ENCODE measurements at places on chromosomes 3 and 15.
A peak's percentile ranks its signal among the peaks of the same experiment; 100 is the strongest.

DNA sequence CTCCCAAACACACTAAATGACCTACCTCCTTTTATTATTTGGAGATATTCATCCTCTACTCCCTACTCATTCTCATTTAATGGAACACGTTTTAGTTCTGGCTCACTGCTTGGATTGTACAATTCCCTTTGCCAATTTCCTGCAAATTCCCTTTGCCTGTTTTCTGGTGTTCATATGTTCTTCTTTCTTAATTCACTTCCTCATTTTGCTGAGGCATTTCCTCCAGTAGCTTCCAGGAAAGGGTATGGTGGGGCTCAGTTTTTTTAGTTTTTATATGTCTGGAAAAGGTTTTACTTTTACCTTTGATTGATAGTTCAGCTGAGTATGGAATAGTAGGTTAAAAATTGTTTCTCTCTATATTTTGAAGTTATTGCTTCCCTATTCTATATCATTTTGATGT, 143.6 kb upstream of the GOLIM4 start:
- no peak for DNase-seq

GRCh38 chr3:71072287-71072686, 511.2 kb downstream of the FOXP1 start:
- DNase-seq, result no peak

DNA sequence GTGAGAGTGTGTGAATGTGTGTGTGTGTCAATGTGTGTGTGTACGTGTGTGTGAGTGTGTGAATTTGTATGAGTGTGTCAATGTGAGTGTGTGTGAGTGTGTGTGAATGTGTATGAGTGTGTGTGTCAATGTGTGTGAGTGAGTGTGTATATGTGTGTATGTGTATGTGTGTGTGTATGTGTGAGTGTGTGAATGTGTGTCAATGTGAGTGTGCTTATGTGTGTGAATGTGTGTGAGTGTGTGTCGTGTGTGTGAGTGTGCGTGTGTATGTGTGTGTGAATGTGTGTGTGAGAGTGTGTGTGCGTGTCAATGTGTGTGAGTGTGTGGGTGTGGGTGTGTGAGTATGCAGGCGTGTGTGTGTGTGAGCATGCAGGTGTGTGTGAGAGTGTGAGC, 93.5 kb upstream of the ALDH1A3 start:
- no peak for DNase-seq

DNA sequence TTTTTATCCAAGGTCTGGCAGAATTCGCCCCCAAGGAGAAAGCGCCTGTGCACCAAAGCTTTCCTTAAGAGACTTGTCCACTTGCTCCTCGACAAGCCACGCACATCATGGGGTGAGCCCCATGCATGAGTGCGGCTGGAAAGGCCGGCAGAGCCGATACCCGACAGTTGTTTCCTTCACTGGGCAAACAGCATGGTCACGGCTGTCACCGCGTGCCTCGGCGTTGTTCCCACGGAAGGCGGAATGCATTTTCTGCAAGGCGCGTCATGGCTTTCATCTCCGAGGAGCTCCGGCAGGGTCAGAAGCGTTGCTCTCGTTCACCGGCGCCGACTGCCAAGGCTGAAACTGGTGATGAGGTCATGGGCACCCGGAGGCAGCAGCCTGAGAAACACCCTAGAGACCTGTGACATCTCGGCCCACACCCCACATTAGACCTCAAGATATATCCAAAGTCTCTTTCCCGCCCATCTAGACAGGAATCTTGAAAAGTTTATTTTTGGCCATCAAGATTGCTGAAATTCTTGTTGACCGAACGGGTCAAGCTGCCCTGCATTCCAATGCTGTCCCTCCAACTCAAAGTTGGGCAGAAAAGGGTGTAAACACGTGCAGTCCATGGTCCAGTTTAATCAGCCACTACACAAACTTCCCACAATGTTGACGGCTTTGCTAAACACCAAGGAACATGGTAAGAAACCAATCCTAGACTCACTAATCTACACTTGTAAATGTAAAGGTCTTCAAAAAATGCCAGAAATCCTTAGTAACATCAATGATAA, 604 bp upstream of the TJP1 start:
- DNase-seq, result peak; percentile 24

DNA sequence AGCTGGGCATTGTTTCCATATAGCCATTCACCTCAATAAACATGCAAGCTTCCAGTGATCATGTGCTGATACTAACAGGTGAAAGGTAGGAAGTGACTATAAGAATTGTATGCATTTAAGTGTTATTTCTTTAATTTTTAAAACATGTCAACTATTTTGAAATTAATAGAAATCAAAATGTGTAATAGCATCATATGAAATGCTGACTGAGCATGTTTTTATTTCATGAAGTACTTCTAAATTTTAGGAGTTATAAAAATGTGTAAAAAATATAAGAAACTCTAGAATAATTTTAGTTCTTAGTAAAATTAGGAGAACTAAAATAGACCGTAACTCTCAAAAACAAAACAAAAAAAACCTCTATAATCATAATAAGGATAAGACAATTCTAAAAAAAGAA, 229.3 kb upstream of the ARPP21 start:
- DNase-seq, result no peak

GRCh38 chr3:192434186-192434585, 293.2 kb downstream of the FGF12 start:
- no peak for DNase-seq

DNA sequence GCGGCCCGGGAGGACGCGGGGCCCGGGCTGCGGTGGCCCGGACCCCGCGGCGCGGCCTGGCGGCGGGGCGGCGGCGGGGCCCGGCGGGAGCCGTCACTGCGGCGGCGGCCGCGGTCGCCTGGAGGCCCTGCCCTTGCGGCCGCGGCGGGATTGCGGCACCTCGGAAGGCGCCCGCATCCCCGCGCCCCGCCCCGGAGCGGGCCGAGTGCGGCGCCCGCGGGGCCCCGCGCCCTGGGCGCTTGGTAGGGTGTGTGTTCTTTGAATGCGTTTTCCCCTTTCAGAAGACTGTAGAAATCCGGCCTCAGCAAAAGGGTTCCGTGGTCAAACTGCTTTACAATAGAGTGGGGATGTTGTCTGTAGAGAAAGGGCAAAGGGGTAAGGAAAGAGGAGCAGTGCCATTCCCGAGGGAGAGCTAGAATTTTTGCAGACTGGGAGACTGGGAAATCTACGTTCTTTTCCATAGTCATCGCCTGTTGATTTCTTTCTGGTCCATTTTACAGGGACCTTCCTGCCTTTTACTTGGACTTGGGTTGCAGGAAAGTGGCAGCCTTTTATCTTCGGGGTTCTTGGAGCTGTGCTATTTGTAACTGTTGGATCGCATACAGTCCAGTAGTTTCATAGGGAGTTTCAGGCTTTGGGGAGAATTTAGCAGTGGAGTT, 630 bp downstream of the SNRK start:
- DNase-seq, result no peak

GRCh38 chr3:190288836-190289235, 33.4 kb downstream of the CLDN1 start:
- DNase-seq, result no peak

GRCh38 chr15:29945943-29946596, 123.8 kb upstream of the TJP1 start:
- no peak for DNase-seq

DNA sequence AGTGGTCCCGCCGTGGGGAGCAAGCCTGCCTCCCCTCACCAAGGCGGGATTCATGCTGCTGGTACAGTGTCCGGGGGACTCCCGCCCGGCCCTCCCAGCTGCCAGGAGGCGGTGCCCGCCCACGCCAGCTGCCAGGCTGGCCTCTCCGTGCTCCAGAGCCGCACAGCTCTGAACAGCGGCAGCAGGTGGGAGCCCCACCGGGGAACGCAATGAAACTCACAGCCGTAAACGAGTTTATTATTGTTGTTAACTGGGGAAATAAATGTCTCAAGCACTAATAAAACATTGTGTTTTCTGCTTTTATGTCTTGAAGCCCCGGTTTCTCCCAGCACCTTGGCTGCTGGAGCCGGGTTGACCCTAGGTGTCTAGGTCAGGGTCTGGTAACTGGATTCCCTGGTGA, 317.7 kb upstream of the TLE3 start:
- DNase-seq, result no peak

- DNase-seq, result no peak
Measured at GRCh38 chr3:73096169-73096568, 34.7 kb downstream of the EBLN2 start.

DNA sequence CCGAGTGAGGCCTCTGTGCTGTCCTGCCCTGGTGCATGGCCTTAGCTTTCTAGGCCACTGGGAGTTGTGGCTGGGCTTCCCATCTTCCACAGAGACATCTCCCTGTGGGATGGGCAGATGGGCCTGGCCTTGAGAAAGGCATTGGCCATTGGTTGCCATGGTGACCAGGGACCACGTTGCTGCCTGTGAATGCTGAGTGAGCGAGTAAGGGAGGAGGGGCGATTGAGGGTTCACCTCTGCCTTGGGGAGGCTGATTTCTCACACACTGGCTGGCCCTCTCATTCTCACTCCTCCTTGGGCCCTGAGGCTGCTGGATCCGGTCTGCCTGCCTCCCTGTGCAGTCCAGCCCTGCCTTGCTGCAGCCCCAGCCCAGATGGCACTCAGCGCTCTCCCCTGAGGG, 26.4 kb upstream of the DOCK3 start:
- DNase-seq, result no peak

DNA sequence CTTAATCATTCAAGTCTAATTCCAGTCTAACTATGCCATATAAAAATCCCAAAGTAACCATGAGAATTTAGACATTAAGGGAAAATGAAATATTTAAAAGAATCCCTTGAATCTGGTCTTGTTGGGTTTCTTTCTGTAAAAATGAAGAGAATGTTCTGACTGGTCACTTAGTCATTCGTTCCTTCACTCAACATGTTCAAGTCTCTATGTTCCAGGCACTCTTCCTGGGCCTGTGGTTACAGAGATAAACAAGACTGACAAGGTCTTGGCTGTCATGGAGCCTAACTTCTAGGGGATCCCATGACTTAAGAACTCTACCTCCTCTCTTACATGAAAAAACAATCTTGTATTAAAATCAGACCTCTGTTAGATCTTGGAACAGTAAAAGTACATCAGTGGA, 638.6 kb upstream of the TBL1XR1 start:
- no peak for DNase-seq

- DNase-seq, result no peak
Measured at GRCh38 chr3:63351159-63352007, 73.3 kb downstream of the SYNPR start.

DNA sequence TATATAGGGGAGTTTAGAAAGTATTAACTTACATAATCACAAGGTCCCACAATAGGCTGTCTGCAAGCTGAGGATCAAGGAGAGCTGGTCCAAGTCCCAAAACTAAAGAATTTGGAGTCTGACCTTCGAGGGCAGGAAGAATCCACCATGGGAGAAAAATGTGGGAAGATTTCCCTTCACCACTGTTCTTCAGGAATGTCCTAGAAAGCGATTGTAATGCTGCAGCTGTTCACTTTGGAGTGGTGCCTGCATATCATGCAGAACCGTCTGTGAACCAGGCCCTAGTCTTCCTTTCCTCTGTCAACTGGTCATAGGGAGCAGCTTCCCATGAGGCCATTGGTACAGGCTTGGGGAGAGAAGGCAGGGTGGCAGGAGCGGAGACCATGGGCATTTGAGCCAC, 497.9 kb upstream of the ARPP21 start:
- DNase-seq, result no peak

GRCh38 chr3:15330031-15330596, 2.3 kb downstream of the SH3BP5 start:
- no peak for DNase-seq

- no peak for DNase-seq
Measured at GRCh38 chr3:174387736-174388135, 471.4 kb upstream of the NAALADL2 start.

DNA sequence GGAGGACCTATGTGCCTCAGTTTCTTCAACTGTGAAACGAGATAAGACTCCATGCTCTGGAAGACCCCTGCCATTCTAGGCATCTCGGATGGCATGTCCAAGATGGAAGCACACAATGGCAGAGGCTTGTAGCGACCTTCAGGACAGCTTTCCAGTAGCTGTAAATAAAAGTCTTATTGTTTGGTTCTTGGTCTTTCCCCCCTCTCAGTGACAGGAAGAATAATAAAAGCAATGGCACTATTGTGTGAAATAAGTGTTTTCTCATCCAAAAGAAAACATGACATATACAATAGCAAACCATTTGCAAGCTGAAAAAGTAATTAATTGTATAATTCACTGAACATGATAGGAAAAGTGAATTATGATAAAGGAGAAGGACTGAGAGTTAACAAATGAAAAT, 32.5 kb upstream of the CD47 start:
- no peak for DNase-seq

GRCh38 chr3:172376881-172377280, 71.4 kb downstream of the GHSR start:
- no peak for DNase-seq

DNA sequence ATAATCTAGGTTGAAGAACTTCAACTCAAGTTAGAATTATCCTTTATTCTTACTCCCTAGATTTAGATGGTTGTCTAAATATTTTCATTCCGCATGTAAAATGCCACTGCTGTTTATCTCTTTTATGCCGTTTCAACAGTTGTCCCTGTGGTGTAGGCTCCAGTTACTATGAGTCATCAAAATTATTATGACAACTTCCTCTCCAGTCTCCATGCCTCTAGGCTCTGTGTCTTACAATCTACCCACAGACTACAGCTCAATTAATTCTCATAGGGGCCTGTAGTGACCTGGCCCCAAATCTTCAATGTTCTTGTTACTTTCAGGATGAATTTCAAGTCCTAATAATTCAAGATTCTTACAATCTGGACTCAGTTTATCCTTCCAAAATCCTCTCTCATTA, 105.8 kb upstream of the UNC13C start:
- no peak for DNase-seq

GRCh38 chr3:134656211-134656800, 5.5 kb upstream of the KY start:
- DNase-seq, result no peak

GRCh38 chr3:182981038-182981380, 671 bp upstream of the DCUN1D1 start:
- no peak for DNase-seq

DNA sequence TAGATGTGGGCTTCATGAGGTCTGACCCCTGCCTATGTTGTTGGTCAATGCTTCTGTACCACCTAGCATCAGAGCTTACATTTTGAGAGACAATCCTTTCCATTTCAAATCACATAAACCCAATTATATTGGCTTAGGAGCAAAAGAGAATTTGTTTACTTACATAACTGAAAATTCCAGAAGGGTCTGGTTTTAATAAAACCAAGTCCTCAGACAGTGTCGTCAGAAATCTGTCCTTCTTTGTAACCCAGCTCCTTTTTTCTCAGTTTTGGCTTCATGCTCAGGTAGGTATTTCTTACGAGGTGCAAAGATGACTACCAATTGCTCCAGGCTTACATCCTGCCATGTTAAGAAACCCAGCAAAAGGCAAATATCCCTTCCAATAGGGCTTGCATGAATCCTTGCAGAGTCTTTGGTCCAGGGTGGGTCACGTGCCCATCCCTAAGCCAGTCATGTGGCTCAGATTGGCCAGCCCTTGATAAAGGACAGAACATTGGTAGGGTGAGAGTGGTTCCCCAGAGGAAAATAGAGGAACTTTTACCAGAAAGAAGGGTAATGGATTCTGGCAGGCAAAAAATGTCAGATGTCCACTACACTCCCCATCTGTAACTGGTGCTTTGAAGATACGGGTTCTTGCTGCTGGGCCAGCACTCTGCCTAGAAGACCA, 50.2 kb upstream of the VILL start:
- no peak for DNase-seq

GRCh38 chr3:61589856-61590255, 28.5 kb downstream of the PTPRG start:
- DNase-seq, result no peak

- DNase-seq, result no peak
Measured at GRCh38 chr3:112776836-112777235, 69.8 kb downstream of the CD200R1L start.
